Stimulated activated CD8-positive, alpha-beta memory T cell treated with anti-CD3 and anti-CD28 coated beads, Interleukin-7, amount 100 ng/mL, for 1 hour (primary cell): ENCODE measurements at places on chromosomes 7 and 10.

DNA sequence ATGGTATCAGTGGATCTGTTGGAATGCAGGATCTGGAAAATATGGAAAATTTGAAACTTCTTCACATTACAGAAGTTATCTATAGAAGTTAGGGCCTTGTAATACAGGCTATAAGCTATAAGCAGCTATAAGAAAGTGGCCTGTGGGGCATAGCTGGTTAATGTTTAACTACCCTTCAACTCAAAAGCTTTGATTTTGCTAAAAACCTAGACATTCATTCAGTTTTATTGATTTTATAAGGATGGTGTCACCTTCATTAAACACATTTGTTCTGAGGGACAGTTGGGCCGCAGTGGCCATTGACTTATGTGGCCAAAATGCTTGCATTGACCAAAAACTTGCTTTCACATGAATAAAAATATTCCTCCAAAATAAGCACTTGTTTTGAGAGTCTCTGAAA is 13.1 kb upstream of the AKR1C3 start:
- DNase-seq, result no peak

DNA sequence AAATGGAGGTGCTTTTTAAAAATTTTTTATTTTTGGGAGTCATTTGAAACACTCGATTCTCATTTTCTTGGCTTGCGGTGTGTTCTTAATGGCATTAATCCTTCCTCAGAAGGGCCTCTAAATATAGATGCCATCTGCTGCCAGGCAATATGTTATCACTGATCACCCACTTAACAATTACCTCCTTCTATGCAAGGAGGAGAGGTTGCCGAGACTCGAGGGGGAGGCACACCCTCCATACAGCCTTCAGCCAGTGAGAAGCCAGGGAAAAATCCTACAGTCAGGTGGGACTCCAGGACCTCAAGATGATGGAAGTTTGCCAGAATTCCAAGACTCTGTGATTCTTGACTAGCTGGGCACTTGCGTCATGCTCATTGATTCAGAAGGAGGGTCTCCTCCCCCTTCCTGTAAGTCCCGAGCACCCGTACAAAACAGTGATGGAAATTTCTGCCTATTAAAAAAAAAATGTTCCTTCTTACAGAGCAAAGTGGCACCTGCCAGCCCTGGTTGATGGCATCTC is 574.5 kb downstream of the TYW1 start:
- DNase-seq, result no peak

- no peak for DNase-seq
Observed at GRCh38 chr7:144632724-144633123, 203.1 kb downstream of the TPK1 start.

- DNase-seq, result no peak
Observed at GRCh38 chr10:109456566-109457301, 466.6 kb downstream of the XPNPEP1 start.

DNA sequence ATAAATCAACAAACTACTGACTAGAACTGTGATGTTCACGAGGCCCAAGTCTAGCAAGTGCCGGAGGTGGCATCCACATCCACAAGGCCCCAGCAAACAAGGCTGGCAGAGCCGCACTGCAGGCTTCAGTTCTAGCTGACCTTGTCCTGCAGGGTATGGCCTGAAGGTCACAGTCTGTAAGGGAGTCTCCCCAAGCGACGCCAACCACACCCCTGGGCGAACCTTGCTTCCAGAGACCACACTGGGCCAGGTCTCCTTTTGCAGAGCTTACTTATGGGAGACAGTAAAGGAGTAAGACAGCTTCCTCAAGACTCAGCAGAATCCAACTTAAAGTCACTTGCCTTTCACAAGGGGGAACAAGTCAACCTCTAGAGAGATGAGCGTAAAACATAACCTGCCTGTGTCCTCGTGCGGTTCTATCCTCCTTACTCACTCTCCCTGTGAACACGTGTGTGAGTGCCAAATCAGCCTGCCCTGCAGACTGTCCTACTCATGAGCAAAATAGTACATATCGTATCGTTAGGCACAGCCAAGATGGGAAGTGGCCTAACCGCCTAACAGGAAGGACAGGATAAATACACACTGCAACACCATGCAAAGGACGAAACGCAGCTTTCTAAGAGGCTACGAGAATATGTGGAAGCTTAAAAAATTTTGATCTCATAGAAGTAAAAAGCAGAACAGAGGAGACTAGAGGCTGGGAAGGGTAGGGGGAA is 22.7 kb downstream of the FAM53B start:
- DNase-seq, result no peak

GRCh38 chr7:41576166-41576565 is 126.7 kb downstream of the INHBA start:
- DNase-seq, result no peak

DNA sequence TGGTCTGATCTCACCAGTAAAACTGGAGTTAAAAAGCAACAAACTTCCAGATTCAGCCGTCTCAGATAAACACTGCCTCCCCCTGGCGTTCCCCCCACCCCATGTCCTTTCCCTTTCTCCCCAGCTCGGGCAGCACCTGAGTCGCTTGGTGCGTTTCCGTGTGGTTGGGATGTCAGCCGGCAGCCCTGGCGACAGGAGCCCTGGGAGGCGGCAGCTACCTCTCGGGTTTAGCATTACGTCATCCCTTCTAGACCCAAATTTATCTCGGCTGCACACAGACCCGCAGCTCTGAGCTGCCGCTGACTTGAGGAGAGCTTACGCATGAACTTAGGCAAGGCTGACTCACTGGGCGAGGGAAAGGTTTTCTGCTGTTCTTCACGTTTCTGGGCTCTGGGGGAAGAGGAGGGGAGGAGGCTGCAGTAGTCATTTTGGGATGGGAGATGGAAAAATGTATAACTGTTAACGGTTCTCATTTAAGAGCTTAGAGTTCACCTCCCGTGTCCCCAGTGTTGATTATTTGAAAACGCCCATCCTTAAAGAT is 14.4 kb downstream of the MXI1 start:
- no peak for DNase-seq

DNA sequence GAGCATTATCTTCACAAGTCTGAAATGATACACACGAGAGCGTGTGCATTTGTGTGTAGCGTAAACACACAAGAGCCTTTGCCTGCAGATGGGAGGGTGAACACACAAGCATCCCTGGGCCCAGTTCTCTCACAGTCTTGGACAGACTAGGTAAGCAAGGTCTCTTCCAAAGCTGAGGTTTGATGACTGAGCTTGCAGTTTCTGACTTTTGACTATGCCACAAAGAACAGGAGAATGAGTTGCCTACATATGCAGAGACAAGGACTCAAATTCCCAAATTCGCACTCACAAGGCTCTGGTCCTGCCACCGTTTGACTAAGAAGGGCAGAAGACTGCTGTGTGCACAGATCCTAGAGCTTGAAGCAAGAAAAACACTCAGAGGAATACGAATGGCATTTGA is 55.8 kb downstream of the FAM53B start:
- DNase-seq, result no peak

DNA sequence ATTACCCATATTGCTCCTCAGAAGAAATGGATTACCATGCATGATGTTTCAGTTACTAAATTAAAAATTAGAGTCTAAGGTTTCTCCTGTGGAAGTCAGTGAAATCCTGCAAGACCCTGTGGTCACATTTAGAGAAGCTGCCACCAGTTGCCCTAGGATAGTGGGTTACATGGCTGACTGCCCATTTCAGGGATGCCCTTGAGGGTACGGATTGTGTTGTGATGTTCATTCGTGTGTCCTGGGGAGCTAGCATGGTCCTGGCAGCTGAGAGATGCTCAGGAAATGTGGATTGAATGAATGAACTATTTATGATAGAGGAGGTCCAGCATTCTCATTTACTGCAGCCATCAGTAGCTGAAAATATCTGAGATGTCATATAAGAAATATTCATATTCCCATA is 55.1 kb downstream of the TMEM178B start:
- DNase-seq, result no peak

DNA sequence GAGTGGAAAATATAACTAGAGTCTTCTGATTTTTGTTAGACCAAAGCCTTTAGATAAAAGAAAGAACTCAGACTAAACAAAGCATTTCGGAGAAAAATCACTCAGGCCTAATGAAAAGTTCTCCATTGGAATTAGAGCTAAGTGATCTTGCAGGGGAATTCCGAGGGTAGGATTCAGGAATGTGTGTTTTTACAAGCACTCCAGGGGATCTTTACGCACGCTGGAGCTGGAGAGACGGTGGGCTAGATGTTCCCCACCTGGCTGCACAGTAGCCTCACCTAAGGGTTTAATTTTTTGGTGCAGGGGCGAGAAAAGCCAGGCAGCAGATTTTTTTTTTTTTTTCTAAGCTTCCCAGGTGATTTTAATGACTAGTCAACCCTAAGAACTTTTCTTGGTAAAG is 7.9 kb upstream of the PAPSS2 start:
- no peak for DNase-seq

DNA sequence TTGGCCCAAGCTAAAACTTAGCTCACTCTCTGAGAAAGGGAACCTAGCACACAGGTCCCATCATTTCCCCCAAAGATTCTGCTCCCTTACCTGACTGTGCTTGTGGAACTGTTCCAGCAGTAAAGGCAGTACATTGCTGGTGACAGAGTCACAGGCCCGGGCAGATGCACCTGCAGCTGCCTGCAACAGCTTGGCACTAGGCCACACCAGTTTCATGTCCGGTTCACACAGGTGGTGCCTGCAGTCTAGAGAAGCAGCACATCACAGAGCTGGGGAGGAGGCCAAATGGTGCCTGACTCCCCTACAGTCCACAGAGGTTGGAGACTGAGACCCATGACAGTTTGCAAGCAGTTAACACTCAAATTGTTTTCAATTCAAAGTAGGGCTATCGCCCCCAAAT is 22.2 kb downstream of the ZDHHC16 start:
- no peak for DNase-seq

GRCh38 chr10:116470768-116471415 is 43.2 kb downstream of the PNLIPRP3 start:
- no peak for DNase-seq

GRCh38 chr7:1114088-1114487 is 26.2 kb downstream of the GPER1 start:
- no peak for DNase-seq

GRCh38 chr7:70582927-70583895 is 548.7 kb upstream of the GALNT17 start:
- no peak for DNase-seq

DNA sequence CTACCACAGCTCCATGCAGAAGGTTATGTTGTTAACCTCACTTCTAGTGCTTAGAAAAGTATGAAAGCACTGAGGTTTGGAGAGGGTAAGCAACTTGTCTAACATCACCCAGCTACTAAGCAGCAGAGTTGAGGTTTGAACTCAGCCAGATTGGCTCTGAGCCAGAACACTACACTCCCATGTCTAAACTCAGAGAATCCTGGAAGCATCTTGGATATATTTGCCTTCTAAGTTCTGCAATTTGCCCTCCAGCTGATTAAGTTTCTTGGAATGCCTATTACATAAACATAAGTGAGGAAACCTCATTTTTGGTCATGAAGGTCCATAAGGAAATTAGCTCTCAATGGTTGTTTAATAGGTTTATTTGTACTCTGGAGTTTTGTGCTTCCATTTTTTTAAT is 78.1 kb upstream of the PHYHIPL start:
- no peak for DNase-seq

- DNase-seq, result no peak
Observed at GRCh38 chr7:43522406-43523156, 60.3 kb upstream of the STK17A start.

- DNase-seq, result no peak
Observed at GRCh38 chr10:49539320-49539885, 482 bp upstream of the ERCC6 start.

DNA sequence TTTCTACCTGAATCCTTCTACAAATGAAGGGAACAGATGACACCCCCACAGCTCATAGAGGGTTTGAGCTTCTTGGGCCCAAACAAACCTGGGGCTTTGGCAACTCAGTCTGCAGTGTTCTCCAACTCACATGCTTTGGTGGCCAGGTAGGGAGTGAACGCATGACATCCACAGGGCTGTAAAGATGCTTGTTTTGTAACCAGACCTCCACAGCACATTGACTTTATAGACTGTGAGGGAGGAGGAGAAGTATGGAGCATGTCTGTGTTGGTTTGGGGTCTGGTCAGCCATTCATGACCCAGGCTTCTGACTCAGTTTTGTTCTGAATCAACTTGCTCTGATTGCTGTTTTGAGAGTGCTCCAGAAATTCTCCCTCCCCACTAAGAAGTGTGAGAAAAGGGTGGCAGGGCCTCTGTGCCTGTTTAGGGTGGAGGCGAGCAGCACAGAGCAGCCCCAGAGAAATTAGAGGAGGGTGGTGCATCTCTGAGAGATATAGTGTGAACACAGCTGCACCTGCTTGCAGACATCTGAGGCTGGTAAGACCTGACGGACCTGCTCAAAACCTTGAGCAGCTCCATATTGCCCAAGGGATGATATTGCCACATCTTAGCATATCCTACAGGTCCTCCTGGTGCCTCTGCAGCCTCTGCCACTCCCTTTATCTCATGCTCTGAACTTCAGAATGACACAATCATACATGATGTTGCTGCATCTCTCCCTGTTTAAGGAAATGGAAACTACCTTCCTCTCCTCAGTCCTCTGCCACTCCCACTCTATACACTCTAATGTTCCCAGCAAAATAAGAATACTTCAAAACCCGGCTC is 287.7 kb downstream of the ABCA13 start:
- DNase-seq, result no peak

- no peak for DNase-seq
Observed at GRCh38 chr10:113980408-113981087, 63.1 kb upstream of the ADRB1 start.

DNA sequence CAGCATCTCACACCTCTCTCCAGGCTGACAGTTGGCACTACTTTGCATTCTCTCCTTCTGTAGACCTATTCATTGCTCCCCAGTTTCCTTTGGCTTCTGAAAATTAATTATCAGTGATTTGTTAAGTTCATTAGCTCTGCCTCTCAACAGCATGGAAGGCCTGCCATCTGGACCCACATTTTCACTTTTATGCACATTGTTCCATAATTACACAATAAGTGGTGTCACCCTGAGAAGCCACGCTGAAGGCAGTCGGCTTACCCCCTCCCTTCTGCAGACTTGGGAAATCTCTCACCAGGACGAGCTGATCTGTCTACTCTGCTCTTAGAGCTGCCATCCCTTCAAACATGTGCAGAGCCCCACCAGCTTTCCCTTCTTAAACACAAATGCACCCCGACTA is 64.7 kb downstream of the SLIT1 start:
- no peak for DNase-seq

DNA sequence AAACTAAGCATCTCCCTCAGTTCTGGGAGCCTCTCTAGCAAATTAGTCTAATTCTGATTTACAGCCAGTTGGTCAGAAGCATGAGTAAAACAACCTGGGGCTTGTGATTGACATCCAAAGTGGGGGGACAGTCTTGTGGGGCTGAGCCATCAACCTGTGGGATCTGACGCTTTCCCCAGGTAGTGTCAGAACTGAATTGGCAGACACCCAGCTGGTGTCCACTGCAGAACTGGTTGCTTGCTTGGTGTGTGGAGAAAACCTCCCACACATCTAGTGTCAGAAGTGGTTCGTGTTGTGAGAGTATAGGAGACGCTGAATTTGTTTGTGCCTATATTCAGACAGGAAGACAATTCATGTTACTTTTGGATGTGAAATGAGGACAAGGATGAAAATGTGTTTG is 92.2 kb upstream of the PDCD4 start:
- DNase-seq, result no peak

DNA sequence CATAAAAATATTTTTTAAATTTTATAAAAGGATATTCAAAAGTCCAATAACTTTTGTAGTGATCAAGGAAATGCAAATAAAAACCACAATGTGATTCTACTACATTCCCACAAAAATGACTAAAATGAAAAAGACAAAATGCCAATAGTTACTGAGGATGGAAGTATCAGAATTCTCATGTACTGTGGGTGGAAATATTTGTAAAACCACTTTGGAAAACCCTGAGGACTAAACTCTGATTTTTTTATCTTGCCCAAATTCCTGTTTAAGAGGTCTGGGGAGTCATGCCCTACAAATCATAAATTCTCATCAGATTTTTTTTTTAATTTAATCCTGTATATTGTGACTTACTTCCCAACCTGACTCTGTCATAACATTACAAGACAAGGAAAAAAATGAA is 9.8 kb upstream of the SEMA3D start:
- no peak for DNase-seq
